ENCODE measurements at places on chromosomes 11 and 22.

DNA sequence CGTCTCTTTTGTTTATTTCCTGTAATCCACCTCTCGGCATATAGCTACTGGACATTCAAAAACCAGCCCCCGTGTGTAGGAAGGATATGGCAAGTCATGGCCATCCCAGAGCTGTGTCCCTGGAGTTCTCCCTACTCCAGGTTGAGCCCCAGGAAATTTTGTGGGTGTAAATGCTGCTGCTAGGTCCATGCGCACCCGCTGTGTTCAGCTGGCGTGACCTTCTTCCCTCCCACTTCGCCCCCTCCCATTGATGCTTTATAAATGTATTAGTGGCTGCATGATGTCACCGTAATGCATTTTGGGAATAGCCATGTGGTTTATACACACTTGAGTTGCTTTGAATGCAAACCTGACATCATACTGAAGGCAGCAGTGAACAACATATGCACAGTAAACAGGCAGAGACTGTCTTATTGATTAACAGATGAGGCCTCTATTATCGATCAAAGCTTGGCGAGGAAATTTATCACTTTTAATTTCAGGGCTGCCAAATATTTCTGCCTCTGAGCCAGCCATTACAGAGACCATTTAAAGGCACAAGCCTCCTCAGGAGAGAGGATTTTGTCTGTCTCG is 113.6 kb upstream of the NNMT start:
- DNase-seq = no peak

DNA sequence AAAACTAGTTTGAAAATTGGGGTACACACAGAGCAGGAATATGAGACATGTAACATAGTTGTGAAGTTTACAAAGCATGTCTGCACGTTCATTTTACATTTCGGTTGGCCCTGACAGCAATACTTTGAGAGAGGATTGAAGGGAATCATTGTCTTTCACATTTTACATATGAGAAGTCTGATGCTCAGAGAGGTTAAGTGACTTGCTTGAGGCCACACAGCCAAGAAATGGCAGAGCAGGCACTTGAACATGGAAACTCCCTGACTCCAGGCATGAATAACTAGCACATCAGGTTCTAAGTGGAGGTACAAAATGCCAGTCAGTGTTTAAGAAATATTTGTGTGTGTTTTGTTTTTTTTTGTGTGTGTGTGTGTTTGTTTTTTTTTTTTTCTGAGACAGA is 53.6 kb downstream of the APOL3 start:
- no peak for DNase-seq

DNA sequence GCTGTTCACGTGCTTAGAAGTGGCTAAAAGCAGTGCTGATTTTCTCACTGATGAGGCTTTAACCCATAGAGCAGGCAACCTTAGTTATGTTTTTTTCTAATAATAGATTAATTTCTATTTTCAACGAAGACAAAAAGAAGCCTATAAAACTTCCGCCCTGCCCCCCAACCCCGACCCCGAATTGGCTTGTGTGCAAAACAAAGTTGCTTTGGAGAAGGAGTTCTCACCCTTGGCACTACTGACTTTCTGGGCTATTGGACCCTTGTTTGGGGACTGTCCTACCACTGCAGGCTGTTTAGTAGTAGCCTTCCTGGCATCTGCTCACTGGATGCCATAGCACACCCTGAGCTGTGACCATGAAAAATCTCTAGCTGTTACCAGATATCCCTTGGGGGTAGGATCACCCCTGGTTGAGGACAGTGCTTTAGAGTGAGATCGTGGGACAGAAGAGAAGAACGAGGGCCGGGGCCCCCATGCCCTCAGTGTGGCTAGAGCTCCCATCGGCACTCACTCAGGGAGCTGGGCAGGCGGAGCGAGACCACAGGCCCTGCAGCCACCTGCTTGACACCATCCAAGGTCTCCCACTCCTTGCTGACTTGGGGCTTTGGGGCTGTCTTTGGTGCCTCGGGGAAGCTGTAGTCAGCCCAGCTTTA is 16.9 kb downstream of the SLC37A2 start:
- no peak for DNase-seq

DNA sequence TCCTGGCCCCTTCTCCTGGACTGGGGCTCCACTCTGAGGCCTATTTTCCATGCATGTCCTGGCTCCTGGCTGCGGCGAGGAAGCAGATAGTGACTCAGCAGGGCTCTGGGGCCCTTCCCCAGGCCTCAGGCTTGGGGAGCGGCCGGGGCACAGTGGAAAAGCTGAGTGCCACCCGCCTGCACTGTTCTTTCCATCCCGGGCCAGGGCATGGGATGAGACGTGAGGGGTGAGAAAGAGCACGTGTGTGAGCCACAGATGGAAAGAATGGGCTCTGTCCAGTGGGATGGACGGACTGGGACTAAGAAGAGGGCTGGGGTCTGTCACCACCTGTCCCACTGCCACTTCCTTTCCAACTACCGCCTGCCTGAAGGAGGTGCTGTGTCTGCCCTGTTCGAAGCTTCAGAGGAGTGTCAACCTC is 12.8 kb downstream of the SLC37A2 start:
- DNase-seq = no peak

GRCh38 chr11:70068950-70069349 is 9.2 kb upstream of the ANO1 start:
- no peak for DNase-seq

DNA sequence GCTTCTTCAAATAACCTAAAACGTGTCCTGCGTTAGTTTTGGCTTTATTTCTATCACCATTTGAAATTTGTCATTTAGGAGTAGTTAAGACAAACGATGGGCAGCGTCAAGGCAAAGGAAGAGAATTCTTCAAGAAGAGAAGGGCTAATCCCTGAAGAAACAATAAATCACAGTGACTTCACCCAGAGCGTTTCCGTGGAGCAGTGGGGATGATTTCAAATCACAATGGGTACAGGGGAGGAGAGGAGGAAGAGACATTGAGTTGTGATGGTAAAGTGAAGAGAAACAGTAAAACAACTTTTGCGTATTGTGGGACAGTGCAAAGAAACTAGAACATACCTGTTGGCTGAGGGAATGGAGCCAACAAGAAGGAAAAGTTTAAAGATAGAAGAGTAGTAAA is 9.7 kb downstream of the PDGFD start:
- no peak for DNase-seq

DNA sequence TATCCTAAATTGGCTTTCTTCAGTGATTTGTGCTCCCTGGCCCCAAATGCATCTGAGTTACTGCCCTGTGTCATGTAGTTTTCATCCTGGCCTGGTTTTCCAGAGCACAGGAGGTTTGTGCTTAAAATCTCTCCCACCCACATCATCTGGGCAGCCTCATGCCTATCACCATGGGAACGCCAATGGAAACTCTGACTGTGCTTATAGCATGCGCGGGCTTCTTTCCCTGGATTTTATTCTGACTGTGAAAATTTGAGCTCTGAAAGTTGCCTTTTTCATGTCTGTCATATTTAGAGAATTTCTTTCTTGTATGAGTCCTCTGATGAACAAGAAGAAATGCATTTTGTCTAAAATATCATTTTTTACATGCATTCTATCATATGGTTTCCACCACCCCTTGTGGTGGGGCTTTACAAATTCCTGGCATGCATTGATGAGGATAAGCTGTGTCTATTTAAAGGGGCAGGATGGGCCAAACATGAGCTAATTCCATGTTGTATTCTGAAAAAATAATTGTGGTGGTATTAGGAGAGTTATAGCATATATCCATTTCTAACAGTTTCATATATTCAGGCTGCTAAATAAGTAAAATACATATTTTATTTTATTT is 55.1 kb downstream of the IRAG1 start:
- DNase-seq = no peak

DNA sequence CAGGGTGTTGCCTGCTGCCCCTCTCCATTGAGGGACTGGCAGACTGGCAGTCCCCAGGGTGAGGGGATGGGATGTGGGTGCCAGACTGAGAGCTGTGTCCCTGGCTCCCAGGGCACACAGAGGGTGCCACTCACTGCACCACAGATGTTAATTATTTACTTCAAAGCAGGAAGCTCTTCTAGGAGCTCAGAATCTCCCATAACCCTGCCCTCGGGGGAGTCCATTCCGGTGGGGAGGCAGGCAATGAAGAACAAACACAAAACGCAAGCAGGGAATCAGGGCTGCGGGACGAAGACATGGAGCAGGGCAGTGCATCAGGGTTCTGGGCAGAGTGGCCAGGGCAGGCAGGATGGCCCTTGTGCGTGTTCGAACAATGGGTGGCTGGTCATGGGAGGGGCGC is 24.4 kb upstream of the FLRT1 start:
- DNase-seq = no peak

All from hematopoietic multipotent progenitor cell treated with erythropoietin and hydrocortisone succinate and interleukin-3 and kit ligand, for 17 days (in vitro differentiated cells).